ENCODE measurements at places on chromosomes 1 and 21. TPM values are rescaled to one million over a fixed set of nuclear protein-coding genes. Genes with fewer than 3 reads are reported as not detected.

- DNase-seq, result no peak
Measured at GRCh38 chr1:37325010-37325409, 149.4 kb upstream of the ZC3H12A start.

GRCh38 chr1:165635823-165636222 is 4.8 kb downstream of the MGST3 start:
- no peak for DNase-seq

DNA sequence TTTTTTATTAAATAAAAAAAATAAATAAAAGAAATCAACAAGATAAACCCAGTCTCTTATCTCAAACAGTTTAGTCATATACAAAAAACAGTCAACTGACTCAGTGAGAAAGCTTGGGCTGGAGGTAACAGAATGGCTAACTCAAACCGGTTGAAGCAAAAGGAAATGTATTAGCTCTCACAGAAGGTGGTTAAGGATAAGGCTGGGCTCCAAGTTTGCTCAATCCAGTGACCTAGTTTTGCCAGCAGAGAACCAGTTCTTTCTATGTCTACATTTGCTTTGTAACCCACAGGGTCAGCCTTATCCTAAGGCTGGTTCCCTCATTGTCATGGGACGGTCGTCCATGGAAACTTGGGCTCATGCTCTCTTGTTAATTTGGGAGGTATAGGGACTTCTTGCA is 144.5 kb upstream of the L1TD1 start:
- no peak for DNase-seq

- no peak for DNase-seq
Measured at GRCh38 chr1:80495806-80496205, 1304.9 kb upstream of the ADGRL2 start.

Gene PRRX1
- total RNA-seq, result not detected

GRCh38 chr1:68624233-68624632 is 127.4 kb upstream of the DEPDC1 start:
- no peak for DNase-seq

Gene SYT14
- total RNA-seq, result not detected

GRCh38 chr1:67468066-67468718 is 38.0 kb upstream of the SERBP1 start:
- no peak for DNase-seq

DNA sequence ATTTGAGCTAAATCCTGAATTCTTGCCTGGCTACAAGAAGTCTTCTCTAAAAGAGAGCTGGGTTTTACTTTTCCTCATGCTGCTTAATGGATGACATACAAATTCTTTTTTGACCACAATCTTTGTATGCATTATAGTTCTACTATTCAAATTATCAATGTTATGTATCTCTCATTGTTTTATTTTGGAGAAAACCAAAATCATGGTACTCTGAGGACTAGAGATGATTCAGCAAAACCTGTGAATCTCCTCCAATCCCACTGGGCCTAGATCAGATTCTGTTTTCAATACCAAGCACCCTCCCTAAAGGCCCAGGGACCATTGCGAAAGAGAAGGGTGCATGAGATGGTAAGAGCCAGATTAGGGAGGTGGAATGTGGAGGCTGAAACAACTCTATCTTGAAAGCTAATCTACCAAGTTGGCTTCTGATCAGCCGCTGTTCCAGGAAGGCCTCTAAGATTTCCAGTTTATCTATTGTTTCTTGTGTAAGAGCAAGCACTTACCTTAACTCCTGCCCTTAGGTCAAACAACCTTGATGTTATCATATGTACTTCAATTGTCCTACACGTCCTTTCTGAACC is 547.2 kb downstream of the PLPP3 start:
- no peak for DNase-seq

GRCh38 chr1:206864939-206865671 is at the start of gene IL20:
TSS of gene IL20 (plus strand) at chr1:206865623. CDS start at chr1:206865853, 230 bp downstream.
- DNase-seq, result peak; percentile 81

GRCh38 chr1:76274302-76274701 is 199.8 kb downstream of the ST6GALNAC3 start:
- no peak for DNase-seq

GRCh38 chr1:230816018-230816417 is 52.3 kb downstream of the C1orf198 start:
- no peak for DNase-seq

Gene ACTN2
- 0.38 TPM for total RNA-seq

DNA sequence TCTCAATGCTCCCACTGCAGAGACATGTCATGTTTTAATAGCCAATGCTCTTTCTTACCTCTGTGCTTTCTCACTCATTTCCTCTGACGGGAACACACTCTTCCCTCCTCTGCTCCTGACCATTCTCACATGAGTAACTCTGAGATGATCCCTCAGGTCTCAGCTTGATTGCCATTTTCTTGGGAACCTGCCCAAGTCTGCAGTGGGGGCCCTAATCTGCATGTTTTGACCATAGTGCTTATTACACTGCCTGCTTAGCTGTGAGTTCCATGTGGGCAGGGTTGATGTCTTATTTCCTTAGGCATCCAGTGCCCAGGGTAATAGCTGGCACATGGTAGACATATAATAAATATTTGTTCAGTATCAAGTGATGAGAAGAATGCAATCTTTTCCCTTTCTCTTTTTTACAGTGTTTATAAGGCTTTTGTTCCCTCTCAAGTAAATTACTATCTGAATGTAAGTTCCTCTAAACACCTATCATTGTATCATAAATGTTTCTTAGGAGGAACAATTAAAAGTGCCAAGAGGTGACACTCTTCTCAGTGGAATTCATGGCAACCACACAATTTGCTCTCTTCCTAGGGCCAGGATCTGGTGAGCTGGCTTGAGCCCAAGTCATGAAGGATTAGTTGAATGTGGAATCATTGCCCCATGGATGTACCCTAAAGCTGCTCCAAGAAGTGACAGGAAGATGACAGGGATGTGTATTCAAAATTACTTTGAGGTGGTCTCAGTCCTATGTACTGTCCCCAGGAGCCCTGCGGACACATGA is 485.4 kb upstream of the USP24 start:
- DNase-seq, result no peak

DNA sequence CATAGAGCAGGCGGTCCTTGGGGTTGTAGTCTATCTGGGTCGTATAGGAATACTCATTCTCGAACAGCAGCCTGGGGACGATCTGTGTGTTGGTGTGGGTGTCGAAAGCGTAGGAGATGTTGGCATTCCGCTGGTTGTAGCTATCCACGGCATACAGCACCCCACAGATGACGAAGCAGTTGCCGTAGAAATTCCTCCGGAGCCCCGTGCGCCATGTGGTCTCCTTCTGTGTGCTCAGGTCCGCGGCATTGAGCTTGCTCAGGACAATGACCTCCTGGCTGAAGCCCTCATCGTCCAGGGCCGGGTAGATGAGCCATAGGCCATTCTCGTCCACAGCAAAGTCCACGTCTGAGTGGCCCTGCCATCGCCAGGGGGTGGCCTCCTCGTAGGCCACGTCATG is 39.9 kb downstream of the OLFML2B start:
- DNase-seq, result no peak

DNA sequence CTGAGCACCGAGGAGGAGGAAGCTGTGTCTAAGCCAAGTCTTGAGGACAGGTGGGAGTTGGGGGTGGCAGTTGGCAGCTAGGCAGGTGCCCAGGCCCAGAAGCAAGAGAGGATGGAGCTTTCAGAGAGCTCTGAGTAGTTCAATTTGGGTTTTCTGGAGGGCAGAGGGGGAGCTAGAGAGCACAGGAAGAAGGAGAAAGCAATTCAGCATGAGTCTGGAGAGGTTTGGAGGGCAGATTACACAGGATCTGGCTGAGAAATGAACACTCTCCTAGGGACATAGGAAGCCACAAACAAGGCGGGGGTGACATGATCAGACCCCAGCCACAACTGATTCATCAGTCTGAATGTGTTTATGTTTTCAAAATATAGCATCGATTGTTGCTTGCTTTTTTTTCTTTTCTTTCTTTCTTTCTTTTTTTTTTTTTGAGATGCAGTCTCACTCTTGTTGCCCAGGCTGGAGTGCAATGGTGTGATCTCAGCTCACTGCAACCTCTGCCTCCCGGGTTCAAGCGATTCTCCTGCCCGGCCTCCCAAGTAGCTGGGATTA is 23.8 kb downstream of the PTPRF start:
- peak; percentile 9 for DNase-seq

GRCh38 chr21:42545745-42546144 is 32.1 kb downstream of the SLC37A1 start:
- no peak for DNase-seq

- DNase-seq, result peak; percentile 49
Measured at GRCh38 chr1:160522622-160523345, at the start of gene SLAMF6. TSS of gene SLAMF6 (minus strand) at chr1:160523255. CDS start at chr1:160523192, 63 bp downstream.

DNA sequence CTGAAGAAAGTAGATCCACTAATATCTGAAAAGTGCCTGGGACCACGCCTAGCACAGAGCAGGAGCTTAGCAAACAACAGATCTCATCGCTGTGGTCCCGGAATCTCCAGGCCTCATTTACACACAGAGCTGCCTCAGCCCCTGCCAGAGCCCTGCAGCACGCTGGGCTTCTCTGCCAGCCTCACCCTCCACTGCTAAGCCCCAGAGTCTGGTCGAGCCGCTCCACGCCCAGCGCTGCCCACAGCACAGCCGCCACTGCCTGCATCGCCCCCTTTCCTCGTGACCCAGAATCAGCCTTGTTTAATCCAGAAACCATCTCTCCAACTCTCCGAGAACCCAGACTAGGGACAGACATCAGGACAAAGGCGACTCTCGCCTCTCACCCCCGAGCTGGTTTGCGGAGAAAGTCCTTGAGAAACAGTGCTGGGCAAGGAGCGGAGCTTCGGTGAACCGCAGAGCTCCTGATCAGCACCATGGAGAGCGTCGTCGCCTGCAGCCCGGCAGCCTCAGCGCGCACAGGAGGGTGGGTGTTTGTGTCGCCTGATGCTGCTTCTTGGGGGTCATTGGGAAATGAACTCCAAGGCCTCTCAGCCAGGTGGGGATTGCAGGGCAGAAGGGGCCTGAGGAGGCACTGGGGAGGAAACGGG is 145.1 kb downstream of the NPHP4 start:
- no peak for DNase-seq

DNA sequence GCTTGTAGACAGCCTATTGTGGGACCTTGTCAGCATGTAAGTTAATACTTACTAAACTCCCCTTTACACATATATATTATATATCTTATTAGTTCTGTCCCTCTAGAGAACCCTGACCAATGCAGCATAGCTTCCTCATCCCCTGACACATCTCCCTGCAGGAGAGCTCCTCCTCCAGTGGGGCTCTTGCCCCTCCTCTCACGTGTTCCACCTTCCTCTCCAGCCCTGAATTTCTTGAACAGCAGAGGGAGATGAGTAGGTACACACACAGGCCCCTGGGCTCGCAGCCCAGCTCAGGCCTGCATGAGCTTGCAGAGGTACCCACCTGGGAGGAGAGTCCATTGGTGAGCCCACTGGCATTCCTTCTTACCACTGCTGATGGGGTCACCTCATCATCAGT is 27.3 kb upstream of the GOLT1A start:
- DNase-seq, result no peak

DNA sequence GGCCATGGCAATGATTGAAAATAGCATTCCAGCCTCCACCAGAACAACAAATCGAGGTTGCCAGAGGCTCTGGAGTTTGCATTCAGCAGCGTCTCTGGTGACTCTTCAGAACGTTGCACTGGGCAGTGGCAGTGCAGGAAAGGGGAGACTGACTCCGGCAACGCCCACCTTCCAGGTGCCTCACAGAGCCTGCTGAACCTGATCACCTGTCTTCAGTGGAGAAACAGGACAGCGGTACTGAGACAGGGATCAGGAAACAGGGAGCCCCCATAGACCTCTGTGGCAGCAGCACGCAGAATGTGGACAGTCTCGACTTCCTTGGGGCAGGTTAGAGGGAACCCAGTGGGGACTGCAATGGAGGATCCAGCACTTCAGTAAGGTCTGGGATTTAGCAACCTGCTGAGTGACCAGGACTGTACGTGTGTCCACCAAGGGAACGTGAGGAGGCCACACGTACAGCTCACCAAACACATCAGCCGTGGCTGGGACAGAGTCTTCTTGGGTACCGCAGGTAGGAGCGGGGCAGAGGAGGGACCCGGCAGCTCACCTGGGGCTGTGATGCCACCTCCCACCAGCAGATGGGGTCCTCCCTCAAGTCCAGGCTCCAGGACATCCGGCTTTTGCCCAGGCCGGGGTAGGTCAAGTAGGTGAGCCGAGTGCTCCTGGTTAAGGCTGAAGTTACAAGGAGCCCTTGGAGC is 128.6 kb downstream of the PRDM2 start:
- peak; percentile 38 for DNase-seq

Gene KIF1B
- total RNA-seq, result 10.0 TPM

DNA sequence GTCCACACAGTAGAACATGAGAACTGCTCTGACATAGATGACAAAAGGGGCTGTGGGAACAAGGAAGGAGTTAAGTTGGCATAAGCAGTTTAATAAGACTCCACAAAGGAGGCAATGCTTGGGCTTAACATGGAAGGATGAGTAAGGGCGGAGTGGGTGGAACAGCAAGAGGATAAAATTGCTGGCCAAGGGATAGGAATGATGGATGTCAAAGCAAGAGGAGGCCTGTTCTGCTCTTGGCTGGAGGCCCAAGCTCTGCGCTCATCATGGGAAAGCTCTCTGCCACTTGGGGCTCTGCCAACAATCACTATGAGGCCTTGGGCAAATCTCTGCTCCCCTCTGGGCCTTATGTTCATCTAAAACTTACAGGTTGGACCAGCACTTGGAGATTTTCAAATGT is 98.3 kb upstream of the CAMK1G start:
- no peak for DNase-seq

Gene LRRC38
- total RNA-seq, result not detected

GRCh38 chr1:183609313-183609712 is 19.1 kb upstream of the NCF2 start:
- no peak for DNase-seq

DNA sequence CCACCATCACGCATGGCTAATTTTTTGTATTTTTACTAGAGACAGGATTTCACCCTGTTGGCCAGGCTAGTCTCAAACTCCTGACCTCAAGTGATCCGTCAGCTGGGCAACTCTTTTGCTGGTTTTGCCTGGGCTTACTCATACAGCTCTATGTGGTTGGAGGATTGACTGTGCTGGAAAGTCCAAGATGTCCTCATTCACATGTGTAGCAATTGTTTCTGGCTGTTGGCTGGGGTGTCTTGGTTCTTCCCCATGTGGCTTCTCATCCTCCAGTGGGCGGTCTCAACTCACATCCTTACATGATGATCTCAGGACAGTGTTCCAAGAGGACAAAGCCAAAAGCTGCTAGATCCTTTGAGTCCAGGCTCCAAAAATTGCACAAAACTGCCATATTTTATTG is 53.3 kb downstream of the TEX35 start:
- peak; percentile 9 for DNase-seq

- no peak for DNase-seq
Measured at GRCh38 chr1:165573787-165574186, 30.0 kb downstream of the LRRC52 start.

Measured in activated naive CD8-positive, alpha-beta T cell treated with anti-CD3 and anti-CD28 coated beads for 36 hours (primary cell).